ENCODE measurements at places on chromosomes 11 and 22. TPM values are rescaled to one million over a fixed set of nuclear protein-coding genes. Genes with fewer than 3 reads are reported as not detected.

- no peak for DNase-seq
Measured at GRCh38 chr22:27111796-27112672, 454.6 kb downstream of the MIAT start.

- no peak for DNase-seq
Measured at GRCh38 chr22:25169278-25170031, 30.2 kb upstream of the CRYBB3 start.

The BACE1 gene
- total RNA-seq: 15.7 TPM

- DNase-seq: no peak
Measured at GRCh38 chr11:7575841-7576725, 62.3 kb downstream of the PPFIBP2 start.

The RIBC2 gene
- total RNA-seq: not detected

GRCh38 chr11:2319791-2320472 lies 18.1 kb downstream of the TSPAN32 start:
- peak; percentile 41 for DNase-seq

The PRDM11 gene
- total RNA-seq: 20.7 TPM

DNA sequence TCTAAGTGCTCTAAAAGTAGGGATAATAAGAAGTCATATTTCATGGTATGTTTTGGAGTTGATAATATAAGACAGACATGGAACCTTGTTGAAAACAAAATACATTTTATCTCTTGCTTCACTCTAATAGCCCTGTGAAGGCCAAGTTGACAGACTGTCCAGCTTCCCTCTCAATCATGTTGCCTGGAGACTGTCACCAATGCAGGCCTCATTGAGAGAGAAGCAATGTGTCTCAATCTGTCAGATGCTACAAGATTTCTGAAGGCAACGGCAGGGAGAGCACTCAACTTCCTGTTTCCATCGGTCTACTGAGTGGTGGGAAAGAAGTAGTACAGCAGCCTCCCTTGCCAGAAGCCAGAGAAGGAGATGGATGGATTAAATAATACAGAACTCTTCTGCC lies 23.6 kb upstream of the FJX1 start:
- DNase-seq: no peak

GRCh38 chr11:34466802-34467488 lies 28.2 kb downstream of the CAT start:
- DNase-seq: no peak

DNA sequence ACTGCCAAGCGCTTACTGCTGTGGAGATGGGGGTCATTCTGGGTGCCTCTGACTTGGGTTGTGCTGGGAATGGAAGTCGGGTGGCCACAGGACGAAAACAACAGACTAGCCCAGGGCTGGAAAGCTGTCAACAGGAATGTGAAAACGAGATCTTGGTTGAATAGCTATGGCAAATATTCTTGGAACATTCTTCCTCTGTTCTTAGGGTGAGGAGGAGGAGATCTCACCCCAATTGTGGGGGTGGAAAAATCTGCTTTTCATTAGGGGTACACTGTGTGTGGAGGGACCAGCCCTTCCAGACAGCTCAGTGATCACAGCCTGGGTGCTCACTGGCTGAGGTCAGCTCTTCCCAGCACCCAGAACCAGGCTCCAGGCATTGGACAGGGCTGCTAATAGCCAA lies 52.0 kb upstream of the PRSS23 start:
- DNase-seq: no peak

GRCh38 chr11:1672613-1673350 lies 24.2 kb upstream of the KRTAP5-6 start:
- DNase-seq: no peak

- no peak for DNase-seq
Measured at GRCh38 chr11:125959931-125960330, 14.1 kb downstream of the VSIG10L2 start.

- DNase-seq: no peak
Measured at GRCh38 chr11:125995313-125995712, 49.5 kb downstream of the VSIG10L2 start.

All from cardiac septum (tissue), 1 donor.